ENCODE measurements at places on chromosomes 16 and 17. TPM values are rescaled to one million over a fixed set of nuclear protein-coding genes. Genes with fewer than 3 reads are reported as not detected.
A peak's percentile ranks its signal among the peaks of the same experiment; 100 is the strongest.

The NPIPA3 gene
- total RNA-seq: 0.83 TPM

GRCh38 chr17:5901731-5902130 lies 168.4 kb upstream of the WSCD1 start:
- H3K4me3 ChIP-seq: no peak overlapping the region
- H3K27me3 ChIP-seq: no peaks in the 10 kb centered on the region
- no peak overlapping the region for H3K27ac ChIP-seq
- DNase-seq: no peak

The CSNK2A2 gene
- total RNA-seq: 56.5 TPM

The SLC5A2 gene
- total RNA-seq: 0.34 TPM

DNA sequence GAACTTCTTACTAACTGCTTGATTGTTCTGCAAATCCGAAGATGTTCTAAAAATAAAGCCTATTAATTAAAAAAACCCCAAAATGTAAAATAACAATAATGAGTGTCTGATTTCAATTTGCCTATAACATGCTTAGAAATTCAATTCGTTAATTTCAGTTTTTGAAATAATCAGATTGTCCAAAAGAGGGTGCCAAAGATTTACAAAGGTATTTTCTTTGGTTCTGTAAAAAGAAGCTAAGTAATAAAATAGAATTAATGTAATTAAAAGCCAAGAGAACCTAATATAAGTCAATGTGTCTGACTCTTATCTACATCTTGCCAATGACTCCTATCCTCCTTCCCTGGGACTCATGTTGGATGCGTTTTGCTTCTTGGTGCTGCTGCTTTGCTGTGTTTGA lies 75.0 kb upstream of the CPHXL start:
- no peaks in the 10 kb centered on the region for H3K4me1 ChIP-seq
- H3K4me3 ChIP-seq: no peak overlapping the region
- H3K36me3 ChIP-seq: no peaks in the 10 kb centered on the region

DNA sequence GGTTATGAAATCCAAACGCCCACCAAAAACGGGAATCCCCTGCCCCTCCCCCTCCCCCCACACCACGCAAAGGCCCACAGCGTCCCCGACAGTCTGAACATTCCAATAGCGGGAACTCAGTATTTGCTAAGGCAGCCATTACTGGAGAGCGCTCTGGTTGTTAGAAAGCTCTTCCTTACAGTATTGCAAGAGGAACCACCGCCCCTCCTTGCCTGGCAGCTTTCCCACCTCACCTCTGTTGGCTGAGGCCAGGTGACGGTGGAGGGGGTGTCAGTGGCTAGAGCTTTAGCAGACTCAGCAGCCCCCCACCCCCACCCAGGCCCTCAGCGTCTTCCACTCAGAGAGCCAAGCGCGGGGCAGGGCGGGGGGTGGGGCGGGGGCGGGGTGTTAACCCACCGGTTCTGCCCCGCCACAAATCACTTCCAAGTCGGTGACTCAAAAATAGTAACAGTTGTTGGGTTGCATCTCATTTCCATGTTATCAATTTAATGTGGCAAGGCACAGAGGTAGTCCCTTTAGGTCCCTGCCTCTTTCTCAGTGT lies 2.2 kb upstream of the PLEKHH3 start:
- no peaks in the 10 kb centered on the region for H3K36me3 ChIP-seq
- DNase-seq: no peak
- no peaks in the 10 kb centered on the region for H3K27me3 ChIP-seq
- peak overlapping the region; percentile 93 for H3K4me3 ChIP-seq

- no peak overlapping the region for H3K27ac ChIP-seq
- DNase-seq: no peak
- H3K36me3 ChIP-seq: no peaks in the 10 kb centered on the region
Observed at GRCh38 chr17:12509801-12510200, 155.9 kb upstream of the MYOCD start.

The EVPLL gene
- total RNA-seq: not detected

The ZNF267 gene
- 8.3 TPM for total RNA-seq

DNA sequence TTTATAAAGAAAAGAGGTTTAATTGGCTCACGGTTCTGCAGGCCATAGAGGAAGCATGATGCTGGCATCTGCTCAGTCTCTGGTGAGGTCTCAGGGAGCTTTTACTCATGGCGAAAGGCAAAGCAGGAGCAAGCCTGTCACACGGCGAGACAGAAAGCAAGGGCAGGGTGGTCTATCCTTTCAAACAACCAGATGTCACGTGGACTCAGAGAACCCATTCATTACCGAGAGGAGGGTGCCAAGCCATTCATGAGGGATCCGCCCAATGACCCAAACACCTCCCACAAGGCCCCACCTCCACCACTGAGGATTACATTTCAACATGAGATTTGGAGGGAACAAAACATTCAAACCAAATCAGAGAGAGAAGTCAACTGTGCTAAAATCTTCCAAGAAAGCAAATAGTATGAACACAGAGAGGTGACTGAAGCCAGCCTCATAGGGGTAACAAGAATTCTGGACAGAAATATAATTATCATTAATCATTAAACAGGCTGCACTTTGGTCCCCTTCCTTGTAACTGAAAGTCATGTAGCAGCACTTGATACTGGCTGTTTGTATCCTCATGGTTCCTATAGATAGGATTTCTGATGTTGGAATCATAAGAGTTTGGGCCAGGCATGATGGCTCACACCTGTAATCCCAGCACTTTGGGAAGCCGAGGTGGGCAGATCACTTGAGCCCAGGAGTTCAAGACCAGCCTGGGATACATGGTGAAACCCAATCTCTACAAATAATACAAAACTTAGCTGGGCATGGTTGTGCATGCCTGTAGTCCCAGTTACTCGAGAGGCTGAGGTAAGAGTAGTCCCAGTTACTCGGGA lies 52.5 kb upstream of the B4GALNT2 start:
- no peak overlapping the region for H3K4me3 ChIP-seq
- DNase-seq: no peak
- no peak overlapping the region for H3K27ac ChIP-seq
- no peaks in the 10 kb centered on the region for H3K27me3 ChIP-seq
- H3K4me1 ChIP-seq: no peaks in the 10 kb centered on the region

DNA sequence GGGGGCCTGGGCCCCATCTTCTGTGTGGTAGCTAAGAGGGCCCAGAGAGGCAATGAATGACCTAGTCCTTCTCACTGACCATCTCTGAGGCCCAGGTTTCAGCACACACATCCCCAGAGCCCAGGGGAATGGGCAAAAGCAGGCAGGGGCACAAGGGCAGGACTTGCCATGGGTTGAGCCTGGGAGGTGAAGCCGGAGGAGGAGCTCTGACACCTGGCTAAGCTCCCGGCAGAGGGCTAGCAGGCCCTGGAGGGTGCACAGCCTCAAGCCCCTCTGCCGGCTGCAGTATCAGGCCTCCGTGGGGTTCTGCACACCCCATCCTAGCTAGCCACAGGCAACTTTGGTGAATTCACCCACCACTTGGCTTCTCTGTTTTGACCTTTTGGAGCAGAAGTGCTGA lies 5.3 kb downstream of the SRCIN1 start:
- peaks cover 33% of the 10 kb centered on the region for H3K4me1 ChIP-seq
- no peak overlapping the region for H3K27ac ChIP-seq
- no peak for DNase-seq
- H3K4me3 ChIP-seq: no peak overlapping the region
- no peaks in the 10 kb centered on the region for H3K36me3 ChIP-seq
- H3K27me3 ChIP-seq: peaks cover 10% of the 10 kb centered on the region

The TBC1D3 gene
- total RNA-seq: not detected

The NFATC2IP gene
- total RNA-seq: 30.3 TPM

DNA sequence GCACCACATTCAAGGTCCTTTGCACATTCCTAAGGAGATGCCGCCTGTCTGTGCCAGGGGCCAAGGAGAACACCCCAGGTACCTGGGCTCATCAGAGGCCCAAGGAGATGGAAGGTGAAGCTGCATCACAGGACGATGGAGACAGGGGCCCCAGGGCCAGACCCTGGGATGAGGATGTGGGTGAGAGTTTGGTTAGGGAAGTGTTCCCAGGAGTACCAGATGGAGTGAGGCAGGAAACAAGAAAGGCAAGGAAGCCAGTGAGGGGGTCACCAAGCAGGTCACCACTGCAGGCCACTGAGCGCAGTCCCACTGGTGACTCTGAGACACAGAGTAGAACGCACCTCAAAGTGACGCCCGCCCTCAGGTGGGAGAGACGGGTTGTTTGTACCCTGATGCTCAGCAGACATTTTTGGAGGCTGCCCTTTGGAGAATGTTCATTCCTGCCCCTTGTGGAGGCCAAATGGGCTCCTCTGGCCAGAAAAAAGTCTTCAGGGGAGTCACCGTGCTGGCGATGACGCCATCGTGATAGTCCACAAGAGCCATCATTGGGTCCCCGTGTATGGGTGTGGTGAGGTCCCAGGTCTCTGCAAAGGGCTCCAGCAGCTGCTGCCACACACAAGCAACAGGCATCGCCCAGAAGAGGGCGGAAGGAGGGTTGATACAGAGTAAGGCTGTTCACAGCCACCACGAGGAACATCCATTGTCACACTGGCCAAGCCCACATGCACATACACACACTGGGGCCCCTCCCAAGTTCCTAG lies 57.5 kb downstream of the BEAN1 start:
- no peaks in the 10 kb centered on the region for H3K27me3 ChIP-seq
- H3K4me3 ChIP-seq: no peak overlapping the region
- H3K27ac ChIP-seq: no peak overlapping the region

GRCh38 chr16:15461376-15461775 lies 27.0 kb downstream of the BMERB1 start:
- DNase-seq: no peak
- no peaks in the 10 kb centered on the region for H3K27me3 ChIP-seq
- no peak overlapping the region for H3K27ac ChIP-seq
- no peaks in the 10 kb centered on the region for H3K36me3 ChIP-seq

- no peak for DNase-seq
- H3K27me3 ChIP-seq: no peaks in the 10 kb centered on the region
- H3K4me1 ChIP-seq: peaks cover 53% of the 10 kb centered on the region
- peak within 1 kb of the TSS; percentile 94 for H3K27ac ChIP-seq
Observed at GRCh38 chr17:75896415-75897159, at the start of gene TRIM65. Gene TRIM65 (minus strand): TSS chr17:75896951. CDS start chr17:75896937, 14 bp downstream.

The MYH3 gene
- total RNA-seq: 2.4 TPM

The CACNG5 gene
- total RNA-seq: not detected

DNA sequence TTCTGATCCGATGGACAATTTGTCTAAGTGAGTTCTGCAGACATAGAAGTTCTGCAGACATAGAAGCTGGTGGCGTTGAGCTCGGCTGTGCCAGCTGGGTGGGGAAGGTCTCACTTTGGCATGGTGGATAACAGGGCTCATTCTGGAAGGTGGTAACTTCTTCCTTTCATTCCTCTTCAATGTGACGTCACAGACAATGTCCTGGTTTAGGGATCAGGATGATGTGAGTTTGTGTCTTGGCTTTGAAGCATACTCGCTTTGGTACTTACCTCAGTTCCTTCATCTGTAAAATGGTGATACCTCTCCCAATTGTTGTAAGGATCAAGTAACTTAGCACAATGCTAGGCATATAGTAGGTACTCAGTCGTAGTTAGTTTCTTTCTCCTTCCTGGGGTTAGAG lies 408.8 kb upstream of the ASIC2 start:
- H3K36me3 ChIP-seq: no peaks in the 10 kb centered on the region
- no peak for DNase-seq
- H3K27ac ChIP-seq: no peak overlapping the region
- H3K4me3 ChIP-seq: no peak overlapping the region

GRCh38 chr16:50479771-50480170 lies 68.4 kb upstream of the NKD1 start:
- DNase-seq: no peak
- H3K36me3 ChIP-seq: no peaks in the 10 kb centered on the region
- H3K27ac ChIP-seq: no peak overlapping the region
- H3K4me3 ChIP-seq: no peak overlapping the region

- no peaks in the 10 kb centered on the region for H3K36me3 ChIP-seq
- H3K27me3 ChIP-seq: no peaks in the 10 kb centered on the region
- no peaks in the 10 kb centered on the region for H3K4me1 ChIP-seq
- no peak overlapping the region for H3K4me3 ChIP-seq
- H3K27ac ChIP-seq: no peak overlapping the region
- no peak for DNase-seq
Observed at GRCh38 chr16:76565542-76565941, 288.3 kb downstream of the CNTNAP4 start.

DNA sequence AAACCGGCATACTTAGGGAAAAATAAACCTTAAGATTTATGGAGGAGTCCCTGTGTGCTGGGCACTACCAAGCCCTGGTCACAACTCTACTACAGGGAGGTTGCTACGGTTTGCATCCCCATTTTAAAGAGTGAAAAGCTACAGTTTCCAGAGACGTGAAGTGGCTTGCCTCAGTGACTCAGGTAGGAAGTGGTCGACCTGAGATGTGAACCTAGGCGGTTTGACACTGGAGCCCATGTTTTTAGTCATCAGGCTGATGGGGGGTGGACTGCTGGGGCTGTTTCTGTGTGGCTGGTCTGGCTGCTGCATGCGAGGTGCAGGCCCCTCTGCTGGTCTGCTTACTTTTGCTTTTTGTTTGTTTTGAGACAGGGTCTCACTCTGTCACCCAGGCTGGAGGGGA lies 6.6 kb downstream of the COX6A2 start:
- H3K27me3 ChIP-seq: no peaks in the 10 kb centered on the region
- no peak overlapping the region for H3K27ac ChIP-seq
- H3K4me3 ChIP-seq: no peak overlapping the region
- H3K4me1 ChIP-seq: no peaks in the 10 kb centered on the region
- DNase-seq: no peak
- H3K36me3 ChIP-seq: no peaks in the 10 kb centered on the region

The PRDM7 gene
- total RNA-seq: not detected

DNA sequence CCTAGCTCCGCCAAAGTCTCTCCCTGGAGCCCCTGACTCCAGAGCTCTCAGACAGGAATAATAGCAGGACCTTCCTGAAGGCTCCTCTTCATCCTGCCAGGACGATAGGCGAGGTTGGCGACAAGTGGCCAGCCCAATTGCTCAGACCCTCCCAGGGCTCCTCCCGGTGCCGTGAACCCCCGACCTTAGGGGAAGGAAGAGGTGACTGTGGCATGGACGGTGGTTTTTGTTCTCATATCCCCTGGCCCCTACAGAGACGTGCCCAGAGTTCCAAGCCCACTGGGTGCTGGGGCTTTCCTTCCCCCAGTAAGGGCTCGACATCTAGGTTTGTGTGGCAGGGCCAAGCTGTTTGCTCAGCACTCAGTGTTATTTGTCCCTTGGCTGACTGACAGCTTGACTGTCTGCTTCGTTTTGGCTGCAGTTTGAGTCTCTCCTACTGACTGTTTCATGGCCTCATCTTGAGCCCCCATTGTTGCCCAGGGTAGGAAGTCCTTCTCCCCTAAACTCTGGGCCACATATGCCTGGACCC lies 4.6 kb upstream of the ADCY7 start:
- H3K36me3 ChIP-seq: no peaks in the 10 kb centered on the region
- no peak overlapping the region for H3K27ac ChIP-seq
- DNase-seq: no peak
- H3K4me3 ChIP-seq: no peak overlapping the region
- H3K27me3 ChIP-seq: no peaks in the 10 kb centered on the region

GRCh38 chr17:74185571-74186185 lies 17.8 kb upstream of the RPL38 start:
- H3K27me3 ChIP-seq: no peaks in the 10 kb centered on the region
- no peak for DNase-seq
- H3K4me3 ChIP-seq: no peak overlapping the region
- H3K36me3 ChIP-seq: no peaks in the 10 kb centered on the region
